ENCODE measurements at places on chromosomes 2 and 18. TPM values are rescaled to one million over a fixed set of nuclear protein-coding genes. Genes with fewer than 3 reads are reported as not detected.

- DNase-seq: no peak
These were observed 33.9 kb upstream of the SIX2 start for GRCh38 chr2:45043174-45043573.

DNA sequence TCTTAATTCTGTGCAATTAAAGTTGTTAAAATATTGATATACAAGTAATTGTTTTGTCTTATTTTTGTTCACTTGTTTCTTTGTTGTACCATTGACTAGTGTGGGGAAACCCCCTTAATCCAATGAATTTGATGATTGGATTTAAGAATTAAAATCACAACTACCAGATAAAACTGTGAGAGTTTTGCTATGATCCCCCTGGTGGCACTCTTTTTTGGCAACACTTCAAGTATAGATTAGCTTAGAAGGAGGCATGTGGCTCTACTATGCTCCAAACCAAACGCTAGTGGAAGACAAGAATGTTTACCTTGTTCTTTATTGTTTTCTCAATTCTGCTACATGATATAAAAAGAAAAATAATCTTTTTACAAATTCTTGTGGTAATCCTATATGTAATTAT is 477.8 kb upstream of the ETAA1 start:
- no peak for DNase-seq

- DNase-seq: no peak
These were observed 75.7 kb downstream of the MYO5B start for GRCh38 chr18:50119296-50119695.

GRCh38 chr18:78807668-78808067 is 171.9 kb upstream of the SALL3 start:
- DNase-seq: no peak

DNA sequence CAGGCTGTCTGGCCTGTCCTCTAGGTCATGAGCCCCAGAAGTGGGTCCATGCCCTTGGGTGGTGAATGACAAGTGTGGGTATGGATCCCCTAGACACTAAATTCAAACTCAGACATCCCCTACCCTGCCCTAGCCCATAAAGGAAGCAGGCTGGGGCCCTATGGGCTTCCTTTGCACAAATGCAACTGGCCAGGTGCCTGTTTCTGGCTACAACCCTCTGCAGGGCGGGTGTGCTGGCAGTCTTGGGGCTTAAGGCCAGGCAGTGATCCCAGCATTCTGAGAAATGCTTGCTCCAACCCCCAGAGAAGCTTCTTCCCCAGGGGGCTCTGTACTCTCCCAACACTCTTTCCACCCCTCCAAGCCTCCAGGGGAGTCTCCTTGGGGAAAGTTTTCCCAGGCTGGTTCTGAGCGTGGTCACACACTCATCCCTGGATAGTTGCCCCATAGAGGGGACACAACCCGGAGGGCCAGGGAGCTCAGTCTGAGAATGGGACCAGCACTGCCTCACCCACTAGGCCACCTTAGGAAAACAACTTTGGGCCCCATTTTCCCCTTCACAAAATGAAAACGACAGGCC is 16.6 kb upstream of the ASPRV1 start:
- DNase-seq: no peak

DNA sequence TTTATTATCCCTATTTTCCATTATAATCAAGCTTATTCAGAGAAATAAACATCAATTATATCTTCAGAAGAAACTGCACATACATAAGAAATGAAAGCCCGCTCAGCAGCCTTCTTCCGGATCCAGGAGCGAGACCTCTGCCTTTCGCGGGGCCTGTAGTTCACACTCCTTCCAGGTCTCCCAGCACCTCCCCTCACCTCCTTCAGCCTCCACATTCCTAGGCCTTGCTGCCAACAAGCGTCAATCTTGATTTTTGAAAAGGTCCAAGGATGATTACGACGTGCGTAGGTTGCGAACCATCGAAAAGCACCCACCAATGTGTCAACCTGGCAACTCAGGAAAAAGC is 355 bp upstream of the KIDINS220 start:
- DNase-seq: no peak

GRCh38 chr18:44679914-44680272 is 795 bp upstream of the SETBP1 start:
- DNase-seq: peak; percentile 38

GRCh38 chr2:207531032-207531952 is 1.5 kb downstream of the CREB1 start:
- no peak for DNase-seq

GRCh38 chr2:64488050-64488974 is 34.4 kb downstream of the LGALSL start:
- peak; percentile 34 for DNase-seq

- no peak for DNase-seq
These were observed 236.8 kb downstream of the SEPTIN10 start for GRCh38 chr2:109376796-109377495.

DNA sequence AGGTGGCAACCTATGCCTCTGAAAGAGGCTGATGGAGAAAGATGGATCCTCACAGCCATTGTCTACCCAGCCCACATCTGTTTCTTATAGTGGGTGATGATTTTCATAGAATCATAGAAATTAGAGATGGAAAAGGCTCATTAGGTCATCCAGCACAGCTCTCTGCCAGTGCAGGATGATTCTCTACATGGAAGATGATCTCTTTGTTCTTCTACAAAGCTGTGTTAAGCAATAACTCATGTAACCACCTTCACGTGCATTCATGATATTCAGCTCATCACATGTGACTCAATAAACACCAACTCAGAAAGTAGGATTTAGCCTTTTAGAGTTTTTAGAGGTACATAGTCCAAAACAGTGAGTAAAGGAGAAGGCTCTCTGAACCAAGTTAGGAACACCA is 539.4 kb upstream of the ID2 start:
- peak; percentile 47 for DNase-seq

- DNase-seq: no peak
These were observed 107.5 kb downstream of the TMEM163 start for GRCh38 chr2:134611316-134611715.

DNA sequence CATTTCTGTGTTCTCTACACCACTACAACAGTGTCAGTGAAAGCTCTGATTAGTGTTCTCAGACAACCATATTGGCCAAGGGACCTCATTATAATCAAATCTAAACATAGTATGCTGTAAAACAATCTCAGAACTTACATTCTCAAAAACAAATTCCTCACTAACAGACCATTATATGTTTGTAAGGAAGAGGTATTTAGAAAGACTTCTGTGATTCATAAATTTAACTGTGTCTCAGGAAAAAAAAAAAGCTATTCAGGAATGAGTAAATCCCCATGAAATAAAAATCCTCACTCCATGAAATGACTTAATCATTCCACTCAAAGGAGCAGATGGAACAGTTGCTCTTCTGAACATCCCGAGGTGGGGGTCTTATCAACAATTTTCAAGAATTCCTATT is 413.0 kb downstream of the CDH2 start:
- no peak for DNase-seq

DNA sequence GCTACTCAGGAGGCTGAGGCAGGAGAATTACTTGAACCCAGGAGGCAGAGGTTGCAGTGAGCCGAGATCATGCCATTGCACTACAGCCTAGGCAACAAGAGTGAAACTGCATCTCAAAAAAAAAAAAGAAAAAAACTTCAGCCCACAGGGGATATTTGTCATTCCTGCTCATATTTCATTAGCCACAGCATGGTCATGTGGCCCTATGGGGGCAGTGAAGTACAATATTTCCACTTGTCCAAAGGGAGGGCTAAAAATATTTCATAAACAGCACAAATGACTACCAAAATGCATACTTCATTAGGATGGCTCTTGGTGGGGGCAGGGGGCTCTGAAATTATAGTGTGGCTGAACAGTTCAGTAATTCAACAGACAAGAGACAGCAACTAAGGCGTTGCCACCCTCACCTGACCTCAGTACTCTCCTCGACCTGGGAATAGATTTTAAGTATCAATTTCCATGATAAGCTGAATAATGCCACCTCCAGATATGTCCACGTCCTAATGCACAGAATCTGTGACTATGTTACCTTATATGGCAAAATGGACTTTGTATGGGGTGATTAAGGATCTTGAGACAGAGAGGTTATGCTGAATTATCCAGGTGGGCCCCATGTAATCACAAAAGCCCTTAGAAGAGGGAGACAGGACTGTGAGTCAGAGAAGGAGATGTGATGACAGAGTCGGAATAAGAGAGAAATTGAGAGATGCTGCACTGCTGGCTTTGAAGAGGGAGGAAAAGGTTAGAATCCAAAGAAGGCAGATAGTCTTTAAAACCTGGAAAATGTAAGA is 158.2 kb upstream of the CRIM1 start:
- no peak for DNase-seq

GRCh38 chr2:120780402-120780801 is 44.7 kb downstream of the GLI2 start:
- no peak for DNase-seq

DNA sequence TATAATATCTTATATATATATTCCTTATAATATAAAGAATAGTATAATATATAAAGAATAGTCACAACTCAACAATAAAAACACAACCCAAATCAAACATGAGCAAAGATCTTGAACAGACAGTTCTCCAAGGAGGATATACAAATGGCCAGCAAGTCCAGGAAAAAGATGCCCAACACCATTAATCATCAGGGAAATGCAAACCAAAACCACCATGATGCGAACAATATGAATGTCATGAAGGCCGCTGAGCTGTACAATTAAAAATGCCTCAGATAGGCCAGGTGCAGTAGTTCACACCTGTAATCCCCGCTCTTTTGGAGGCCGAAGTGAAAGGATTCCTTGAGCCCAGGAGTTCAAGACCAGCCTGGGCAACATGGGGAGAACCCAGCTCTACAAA is 58.9 kb downstream of the SLC35F5 start:
- no peak for DNase-seq

DNA sequence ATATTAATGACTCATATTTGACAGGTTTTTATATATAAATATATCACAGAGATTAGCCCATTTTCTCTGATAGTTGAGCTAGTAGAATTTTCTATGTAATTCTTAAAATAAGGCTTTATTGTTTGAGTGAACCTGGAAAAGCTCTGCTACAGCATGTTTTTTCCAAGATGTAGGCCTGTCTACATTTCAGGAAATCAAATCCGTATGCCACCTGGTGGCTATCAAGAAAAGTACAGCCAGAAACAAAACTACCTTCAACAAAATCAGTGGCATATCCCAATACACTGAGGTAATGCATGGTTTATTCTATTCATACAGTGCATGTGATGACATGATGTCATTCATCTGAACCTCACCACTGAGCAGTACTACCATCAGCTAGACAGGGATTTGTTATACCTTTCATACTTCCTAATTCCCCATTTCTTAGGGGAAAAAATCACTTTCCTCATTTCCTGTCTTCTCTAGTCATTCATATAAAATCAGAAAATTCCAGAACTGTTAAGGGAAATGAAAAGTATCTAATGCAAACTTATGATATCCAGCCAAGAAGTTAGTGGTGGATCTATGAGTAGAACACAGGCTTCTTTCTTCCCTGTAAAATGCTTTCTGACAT is 310.4 kb upstream of the SYT4 start:
- DNase-seq: peak; percentile 18

- DNase-seq: peak; percentile 30
These were observed 267.4 kb downstream of the PHLPP1 start for GRCh38 chr18:62982600-62983251.

- no peak for DNase-seq
These were observed 31.6 kb downstream of the AOX1 start for GRCh38 chr2:200617156-200618053.

DNA sequence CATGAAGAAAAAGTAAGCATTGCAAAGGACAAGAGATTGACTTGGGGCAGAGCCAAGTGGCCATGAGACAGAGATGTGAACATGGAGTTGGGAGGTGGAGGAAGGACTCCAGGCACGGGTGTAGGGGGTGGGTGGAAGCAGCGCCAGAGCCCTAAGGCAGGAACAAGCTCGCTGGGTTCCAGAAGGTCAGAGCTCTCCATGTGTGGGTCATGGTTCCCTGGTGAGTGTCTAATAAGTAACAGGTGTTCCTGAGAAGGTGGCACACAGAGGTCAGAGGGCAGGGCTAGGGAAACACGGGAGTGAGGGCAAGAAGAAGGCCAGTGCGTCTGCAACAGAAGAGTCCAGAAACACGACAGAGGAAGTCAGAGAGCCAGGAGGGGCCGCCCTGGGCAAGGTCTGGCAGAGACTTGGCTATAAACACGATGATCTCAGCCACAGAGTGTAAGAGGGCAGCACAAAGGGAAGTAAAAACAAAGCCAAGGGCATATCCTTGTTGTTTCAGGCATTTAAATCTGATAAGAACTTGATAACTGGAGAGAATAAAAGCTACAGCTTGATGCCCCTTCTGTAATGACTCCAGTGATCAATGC is 260.8 kb downstream of the TGIF1 start:
- DNase-seq: no peak

DNA sequence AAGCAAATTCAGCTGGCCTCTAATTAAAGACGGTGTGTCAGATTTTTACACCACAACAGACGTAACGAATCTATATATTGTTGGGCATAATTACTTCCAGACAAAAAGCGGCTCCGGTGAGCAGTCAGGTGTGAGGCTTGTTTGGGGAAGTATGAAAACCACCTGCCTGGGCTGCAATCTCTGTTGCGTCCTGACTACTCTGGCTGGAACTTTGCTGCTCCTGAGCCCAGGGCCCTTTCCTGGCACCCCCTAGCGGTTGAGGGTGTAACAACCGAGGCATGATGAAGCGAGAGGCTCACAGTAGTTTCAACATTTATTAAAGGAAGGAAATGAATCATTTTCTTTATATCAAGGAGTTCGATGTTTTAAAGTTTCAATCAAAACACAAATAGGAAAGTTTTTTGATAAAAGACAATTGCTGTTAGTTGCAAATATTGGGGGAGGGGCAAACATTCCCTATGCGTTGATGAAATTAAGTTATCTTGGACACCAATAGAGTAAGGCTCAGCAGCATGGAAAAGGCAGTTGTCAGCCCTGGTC is 10.6 kb upstream of the ITGB6 start:
- no peak for DNase-seq

- no peak for DNase-seq
These were observed 86.8 kb upstream of the NOL4 start for GRCh38 chr18:34311468-34311867.

KCMF1 gene
- total RNA-seq: 31.9 TPM

PRSS56 gene
- total RNA-seq: not detected

RIT2 gene
- not detected for total RNA-seq

NEU2 gene
- 1.4 TPM for total RNA-seq

METTL8 gene
- total RNA-seq: 16.0 TPM

CD207 gene
- total RNA-seq: 5.3 TPM

BOLL gene
- total RNA-seq: 0.10 TPM

PDCL3 gene
- total RNA-seq: 15.7 TPM

DPYSL5 gene
- 0.49 TPM for total RNA-seq

TCF4 gene
- 356 TPM for total RNA-seq
